ENCODE measurements at places on chromosomes 7 and 10.

DNA sequence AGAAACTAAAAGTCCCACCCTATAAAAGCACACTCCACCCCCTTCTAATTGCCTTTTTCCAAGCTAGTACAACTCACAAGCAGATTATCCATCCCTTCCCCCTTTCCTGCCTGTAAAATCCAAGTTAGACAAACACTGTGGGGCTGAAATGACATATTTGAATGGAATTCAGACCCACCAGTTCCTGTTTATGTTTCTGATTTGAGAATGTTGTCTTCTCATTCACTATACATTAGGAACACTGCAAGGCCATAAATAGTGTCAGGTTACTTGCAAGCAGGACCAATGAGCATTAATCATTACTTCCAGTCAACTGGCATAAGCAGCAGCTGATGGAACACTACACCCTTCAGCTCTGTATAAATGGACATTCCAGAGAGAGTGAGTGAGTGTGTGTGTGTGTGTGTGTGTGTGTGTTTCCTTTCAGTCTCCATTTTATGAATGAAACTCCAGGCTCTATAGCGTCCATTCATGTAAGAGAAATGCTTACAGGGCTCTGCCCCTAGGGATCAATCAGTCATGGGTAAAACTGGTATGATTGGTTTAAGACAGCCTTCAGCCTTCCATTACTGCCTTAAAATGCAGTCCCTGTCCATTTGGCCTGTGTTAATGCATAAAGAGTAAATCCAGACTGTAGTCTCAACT is 69.3 kb downstream of the ETV1 start:
- DNase-seq = no peak

DNA sequence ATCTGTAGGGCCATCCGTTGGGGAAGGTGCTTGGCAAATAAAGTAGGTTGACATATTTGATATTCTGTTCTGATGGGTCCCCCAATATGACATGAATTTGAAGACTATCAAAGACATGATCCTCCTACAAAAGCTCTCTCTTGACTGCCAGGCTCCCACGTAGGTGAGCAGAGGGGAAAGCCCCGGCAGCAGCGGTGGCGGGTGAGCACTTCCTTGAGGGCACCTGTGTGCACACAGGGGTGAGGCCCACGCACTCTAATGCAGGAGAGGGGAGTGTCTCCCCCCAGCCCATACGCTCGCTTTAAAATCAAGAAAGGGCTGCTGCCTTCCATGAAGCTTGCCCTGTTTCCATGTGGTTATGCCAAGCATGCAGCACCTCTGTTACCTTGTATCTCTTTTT is 100.4 kb downstream of the TAX1BP1 start:
- no peak for DNase-seq

- DNase-seq = no peak
Measured at GRCh38 chr10:28632584-28632945, 44.8 kb upstream of the BAMBI start.

GRCh38 chr7:31991846-31992245 is 78.4 kb downstream of the PDE1C start:
- DNase-seq = no peak

DNA sequence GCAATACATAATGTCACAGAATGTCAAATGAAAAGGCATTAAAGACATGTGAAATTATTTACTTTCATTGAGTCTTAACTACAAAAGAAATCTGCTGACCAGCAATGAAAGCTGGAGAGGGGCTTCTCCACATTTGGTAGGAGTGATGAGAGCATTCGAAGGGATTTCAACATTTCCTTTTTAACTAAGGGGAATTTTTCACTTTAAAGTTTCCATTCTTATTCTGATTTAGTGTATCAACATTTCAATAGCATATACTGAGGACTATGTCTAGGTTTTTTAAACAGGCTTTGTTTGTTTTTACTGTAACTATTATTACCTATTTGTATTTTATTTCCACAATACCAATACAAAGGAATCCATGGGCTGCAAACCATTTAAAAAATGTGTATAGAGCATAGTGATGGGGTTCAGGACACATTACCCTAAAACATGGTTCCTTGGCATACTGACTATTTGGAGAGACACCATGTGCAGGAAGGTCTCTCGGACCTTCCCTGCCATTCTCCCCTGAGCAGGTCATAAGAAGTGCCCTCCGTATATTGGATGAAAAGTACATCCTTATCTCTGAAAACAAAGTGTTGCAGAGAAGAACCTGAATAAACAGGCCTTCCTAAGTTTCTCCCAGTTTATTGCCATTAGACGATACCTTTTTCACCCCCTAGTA is 278.7 kb downstream of the DOCK4 start:
- no peak for DNase-seq

DNA sequence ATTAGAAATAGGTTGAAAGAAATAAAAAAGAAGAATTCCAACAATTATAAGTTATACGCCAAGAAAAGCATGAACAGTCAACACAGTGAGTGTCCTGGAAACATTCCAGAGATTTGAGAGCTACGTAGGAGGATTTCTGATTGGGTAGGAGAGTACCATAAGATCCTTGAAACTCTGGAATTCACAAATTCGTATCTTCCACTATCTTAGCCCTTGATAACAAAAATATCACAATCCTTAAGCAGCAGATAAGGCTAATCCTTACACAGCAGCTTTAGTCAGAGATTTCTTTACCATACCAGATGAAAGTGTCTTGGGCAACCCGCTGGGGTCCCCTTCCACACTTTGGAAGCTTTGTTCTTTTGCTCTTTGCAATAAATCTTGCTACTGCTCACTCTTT is 8.2 kb downstream of the TPK1 start:
- DNase-seq = no peak

DNA sequence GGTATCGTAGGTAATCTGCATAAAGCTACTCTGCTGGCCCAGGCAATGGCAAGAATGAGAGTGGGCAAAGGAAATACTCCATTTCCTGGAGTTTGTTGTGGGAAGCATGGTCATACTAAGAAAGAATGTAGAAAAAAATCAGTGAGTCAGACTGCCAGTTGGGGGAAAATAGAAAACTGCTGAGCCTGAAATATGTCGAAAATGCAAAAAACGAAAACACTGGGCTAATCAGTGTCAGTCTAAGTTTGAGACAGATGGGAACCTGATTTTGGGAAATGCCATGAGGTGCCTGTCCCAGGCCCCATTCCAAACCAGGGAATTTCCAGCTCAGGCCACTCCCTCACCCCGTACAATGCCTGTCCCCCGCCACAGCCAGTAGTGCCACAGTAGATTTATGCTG is 150.0 kb downstream of the ZNF33B start:
- DNase-seq = no peak

GRCh38 chr10:95333997-95334804 is 43.4 kb upstream of the PDLIM1 start:
- peak; percentile 36 for DNase-seq

DNA sequence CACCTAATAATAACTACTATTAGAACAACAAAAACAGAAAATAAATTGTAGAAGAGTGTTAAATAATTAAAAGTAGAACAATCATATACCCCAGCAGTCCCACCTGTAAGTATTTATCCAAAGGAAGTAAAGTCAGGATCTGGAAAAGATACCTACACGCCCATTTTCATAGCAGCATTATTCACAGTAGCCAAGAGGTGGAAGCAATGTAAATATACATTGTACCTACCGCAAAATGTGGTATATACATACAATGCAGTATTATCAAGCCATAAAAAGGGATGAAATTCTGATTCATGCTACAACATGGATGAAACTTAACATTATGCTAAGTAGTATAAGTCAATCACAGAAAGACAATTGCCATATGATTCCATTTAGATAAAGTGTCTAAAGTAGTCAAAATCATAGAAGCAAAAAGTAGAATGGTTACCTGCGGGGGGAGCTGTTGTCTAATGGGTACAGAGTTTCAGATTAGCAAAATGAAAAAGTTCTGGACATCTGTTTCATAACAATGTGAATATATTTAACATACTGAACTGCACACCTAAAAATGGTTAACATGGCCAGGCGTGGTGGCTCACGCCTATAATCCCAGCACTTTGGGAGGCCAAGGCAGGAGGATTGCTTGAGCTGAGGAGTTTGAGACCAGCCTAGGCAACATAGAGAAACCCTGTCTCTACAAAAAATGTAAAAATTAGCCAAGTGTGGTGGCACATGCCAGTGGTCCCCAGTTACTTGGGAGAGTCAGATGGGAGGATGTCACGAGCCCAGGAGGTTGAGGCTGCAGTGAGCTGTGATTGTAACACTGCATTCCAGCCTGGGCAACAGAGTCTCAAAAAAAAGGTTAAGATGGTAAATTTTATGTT is 6.0 kb upstream of the TMED4 start:
- DNase-seq = peak; percentile 28

- no peak for DNase-seq
Measured at GRCh38 chr7:16804674-16805439, at the start of gene AGR2. TSS of gene AGR2 (minus strand) at chr7:16804999. CDS start at chr7:16801796, 3,203 bp downstream.

GRCh38 chr10:53052521-53053164 is 280.1 kb upstream of the MBL2 start:
- no peak for DNase-seq

DNA sequence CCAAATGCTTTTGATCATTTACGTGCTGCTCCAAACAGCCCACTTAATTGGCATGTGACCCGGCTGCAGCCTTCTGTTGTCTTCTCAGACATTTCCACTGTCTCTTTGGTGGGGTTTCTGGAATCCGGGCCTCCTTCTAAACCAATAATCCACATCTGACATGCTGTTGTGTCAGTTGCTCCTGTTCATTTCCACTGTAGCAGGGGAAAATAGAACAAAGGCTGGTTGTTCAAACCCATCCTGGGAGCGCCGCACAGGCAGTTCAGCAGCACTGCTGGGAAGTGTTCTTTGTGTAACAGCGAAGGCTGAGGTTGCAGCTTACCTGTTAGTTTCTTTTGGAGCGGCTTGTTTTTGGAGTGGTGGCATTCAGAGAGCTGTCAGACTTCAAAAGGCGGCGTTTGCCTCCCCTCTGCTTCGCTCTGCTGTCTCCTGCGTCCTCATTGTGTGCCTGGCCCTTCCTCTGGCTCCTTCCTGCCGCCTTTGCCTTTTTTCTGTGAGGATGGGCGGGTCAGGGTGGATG is 149.4 kb downstream of the SNX10 start:
- no peak for DNase-seq

DNA sequence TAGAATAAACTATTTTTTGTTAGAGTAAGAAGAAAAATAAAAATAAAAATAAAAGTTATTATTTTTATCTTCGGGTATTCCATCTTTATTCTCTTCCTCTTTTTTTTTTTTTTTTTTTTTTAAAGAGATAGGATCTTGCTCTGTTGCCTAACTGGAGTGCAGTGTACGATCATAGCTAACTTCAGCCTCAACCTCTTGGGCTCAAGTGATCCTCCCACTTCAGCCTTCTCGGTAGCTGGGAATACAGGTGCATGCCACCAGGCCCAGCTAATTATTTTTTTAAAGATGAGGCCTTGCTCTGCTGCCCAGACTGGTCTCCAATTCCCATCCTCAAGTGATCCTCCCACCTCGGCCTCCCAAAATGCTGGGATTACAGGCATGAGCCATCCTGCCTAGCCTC is 15.4 kb downstream of the STAM start:
- DNase-seq = no peak

Measured in omental fat pad (tissue), 4 donors.